D721Med (cell line): ENCODE measurements at places on chromosomes 12 and 14.

GRCh38 chr14:25411781-25412757 is 362.1 kb upstream of the STXBP6 start:
- no peak for DNase-seq

DNA sequence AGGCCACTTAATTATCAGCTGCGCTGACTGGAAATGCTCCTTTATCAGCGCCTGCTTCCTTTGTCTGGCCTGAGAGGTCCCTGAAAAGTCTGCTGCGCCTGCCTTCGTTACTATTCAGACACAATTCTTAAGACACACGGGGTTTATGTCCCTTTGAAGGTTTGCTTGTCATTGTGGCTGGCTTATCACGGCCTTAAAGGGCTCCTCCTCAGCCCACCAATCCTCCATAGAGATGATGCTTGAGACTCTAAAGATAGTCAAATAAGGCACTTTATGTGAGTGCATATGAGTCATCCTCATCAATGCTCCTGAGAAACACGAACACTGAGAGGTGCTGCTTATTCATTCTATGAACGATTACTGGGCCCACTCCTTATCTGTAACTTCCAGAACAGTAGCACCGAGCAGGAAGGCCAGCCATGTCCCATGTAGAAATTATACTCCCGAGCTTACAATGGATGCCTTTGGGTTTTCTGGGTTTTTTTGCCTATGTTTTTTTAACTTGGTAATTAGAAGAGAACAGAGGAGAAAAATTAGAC is 1268.2 kb upstream of the TMEM132C start:
- DNase-seq = no peak

GRCh38 chr14:95293449-95293848 is 26.3 kb downstream of the CLMN start:
- no peak for DNase-seq

- no peak for DNase-seq
Observed at GRCh38 chr12:45720069-45720468, 9.4 kb upstream of the ARID2 start.

GRCh38 chr14:69865701-69866365 is 13.4 kb upstream of the SMOC1 start:
- DNase-seq = no peak

- DNase-seq = no peak
Observed at GRCh38 chr14:23828616-23829015, 125.0 kb upstream of the DHRS4 start.

GRCh38 chr12:8108808-8109398 is 14.5 kb upstream of the CLEC4A start:
- DNase-seq = no peak

DNA sequence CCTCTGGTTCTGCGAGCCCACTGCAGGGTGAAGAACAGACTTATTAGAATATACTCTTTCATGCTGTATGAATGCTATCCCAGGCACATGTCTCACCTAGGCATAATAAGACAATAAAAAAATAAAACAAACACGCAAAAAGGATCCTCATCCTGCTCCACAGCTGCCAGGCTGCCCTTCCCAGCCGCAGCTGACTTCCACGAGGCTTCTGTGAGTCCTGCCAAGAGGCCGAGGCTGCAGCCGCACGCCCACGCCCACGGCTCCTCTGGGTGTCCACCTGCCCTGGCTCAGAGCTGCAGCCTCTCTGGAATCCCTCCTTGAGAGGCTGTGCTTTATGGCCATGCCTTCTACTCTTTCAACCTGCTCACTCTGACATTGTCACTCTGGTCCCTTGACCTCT is 6.9 kb downstream of the SMIM41 start:
- no peak for DNase-seq

DNA sequence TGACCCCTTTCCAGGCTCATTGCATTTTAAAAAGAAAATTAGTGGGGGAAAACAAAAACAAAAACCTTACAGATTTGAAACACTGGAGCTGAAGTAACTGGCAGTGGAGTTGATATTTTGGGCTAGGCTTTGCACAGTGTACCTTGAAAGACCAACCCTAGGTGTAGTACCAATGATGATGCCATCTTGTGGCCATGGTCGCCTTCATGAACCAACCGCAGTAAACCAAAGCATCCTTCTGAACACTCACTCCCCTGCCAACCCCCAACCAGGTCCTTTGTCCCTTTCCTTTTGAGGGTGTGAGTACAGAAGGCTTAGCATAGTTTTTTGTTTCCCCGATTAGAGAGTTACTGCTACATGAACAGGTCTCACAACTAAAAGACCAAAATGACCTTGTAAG is 5.9 kb downstream of the TOMM20L start:
- DNase-seq = no peak

DNA sequence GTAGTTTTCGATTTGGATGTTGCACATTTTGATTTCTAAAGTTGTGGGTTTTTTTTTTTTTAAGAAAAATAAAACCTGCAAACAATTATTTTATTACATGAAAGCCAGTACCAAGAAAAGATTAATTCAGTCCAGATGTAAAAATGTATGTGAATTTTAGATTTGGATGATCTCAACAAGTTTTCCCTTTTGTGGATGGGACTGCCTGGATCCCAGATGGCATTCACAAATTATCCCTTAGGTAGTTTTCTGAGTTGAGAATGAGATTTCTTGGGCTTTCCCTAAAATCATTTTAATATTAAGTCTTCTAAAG is 2.8 kb downstream of the FRMD6 start:
- DNase-seq = no peak

DNA sequence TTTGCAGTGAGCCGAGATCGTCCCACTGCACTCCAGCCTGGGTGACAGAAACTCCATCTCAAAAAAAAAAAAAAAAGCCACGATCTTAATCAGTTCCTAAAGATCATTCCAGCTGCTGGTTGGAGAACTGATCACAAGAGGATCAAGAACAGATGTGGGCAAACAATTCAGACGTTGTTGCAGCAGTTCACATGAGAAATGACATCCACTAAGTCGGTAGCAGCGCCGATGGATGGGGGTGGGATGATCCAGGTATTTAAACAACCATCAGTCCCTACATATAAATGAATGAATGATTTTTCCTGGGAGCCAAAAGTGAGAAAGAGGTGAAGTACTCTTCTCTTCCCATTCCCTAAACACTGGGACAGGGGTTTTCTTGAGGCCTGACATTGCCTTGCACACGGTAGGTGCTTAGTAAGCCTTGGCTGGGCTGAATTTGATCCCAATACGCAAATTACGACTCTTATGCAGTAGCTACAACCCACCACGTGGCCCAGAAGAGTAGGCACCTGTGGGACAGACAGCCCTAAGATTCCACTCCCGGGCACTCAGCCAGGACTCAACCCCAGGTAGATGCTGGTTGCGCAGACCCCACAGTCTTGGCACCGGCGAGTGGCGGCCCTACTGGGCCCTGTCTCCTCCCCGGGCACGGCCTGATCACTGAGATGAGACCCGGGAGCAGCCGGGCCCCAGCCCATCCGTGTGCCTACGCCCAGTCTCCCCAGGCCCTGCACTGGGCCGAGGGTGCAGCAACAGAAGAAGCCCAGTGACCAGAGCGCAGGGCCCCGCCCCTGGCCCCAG is 565 bp downstream of the SPRYD3 start:
- DNase-seq = no peak

DNA sequence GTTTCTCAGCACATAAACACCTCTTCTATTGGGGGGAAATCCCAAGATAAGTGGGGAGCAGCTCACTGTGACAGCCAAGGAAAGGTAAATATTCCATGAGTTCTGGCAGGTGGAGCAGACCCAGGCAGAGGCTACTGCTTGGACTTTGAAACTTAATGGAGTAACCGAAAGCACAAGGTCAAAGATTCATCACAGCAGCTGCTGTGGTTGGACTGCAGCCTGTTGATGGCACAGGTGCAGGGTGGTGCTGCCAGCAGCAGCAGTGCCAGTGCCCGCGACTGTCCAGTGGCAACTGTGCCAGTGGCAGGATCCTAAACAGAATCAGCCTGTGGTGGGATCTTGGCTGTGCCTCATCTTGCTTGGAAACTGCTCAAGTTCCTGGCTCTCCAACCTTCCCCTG is 81.4 kb upstream of the ARID2 start:
- no peak for DNase-seq
